NCI-H1436 (cell line): ENCODE measurements at places on chromosomes 2 and 18.

DNA sequence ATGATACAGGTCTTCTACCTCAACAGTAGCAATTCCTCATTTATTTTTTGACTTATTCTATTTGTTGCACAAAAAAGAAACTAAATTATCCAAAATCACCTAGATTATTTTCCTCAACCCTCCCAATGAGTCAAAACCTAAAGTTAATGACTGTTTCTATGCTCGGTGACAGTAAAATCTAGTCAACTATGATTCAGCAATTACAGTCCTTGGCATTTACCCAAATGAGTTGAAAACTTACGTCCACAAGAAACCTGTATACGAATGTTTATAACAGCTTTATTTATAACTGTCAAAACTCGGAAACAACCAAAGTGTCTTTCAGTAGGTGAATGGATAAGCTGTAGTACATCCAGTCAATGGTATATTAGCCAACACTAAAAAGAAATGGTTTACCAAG lies 439.3 kb downstream of the CBLN2 start:
- no peak for DNase-seq

DNA sequence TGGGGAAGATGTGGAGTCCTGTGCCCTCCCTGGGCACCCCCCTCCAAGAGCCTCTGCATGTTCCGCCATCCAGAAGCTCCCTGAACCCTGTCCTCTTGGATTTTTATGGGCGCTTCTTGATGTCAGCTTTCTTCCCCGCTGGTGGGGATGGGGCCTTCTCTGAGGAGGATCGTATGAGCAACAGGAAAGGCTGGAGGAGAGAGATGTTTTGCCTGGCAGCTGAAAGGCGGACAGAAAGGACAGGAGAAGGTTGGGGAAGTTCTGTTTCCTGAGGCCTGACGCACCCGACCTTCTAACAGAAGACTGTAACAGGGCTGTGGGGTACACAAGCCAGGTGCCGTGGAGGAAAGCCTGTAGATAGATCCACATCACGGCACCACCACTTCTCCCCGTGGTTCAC lies 238.8 kb downstream of the LDLRAD4 start:
- DNase-seq, result no peak

GRCh38 chr18:56716692-56717146 lies 65.6 kb downstream of the WDR7 start:
- no peak for DNase-seq

DNA sequence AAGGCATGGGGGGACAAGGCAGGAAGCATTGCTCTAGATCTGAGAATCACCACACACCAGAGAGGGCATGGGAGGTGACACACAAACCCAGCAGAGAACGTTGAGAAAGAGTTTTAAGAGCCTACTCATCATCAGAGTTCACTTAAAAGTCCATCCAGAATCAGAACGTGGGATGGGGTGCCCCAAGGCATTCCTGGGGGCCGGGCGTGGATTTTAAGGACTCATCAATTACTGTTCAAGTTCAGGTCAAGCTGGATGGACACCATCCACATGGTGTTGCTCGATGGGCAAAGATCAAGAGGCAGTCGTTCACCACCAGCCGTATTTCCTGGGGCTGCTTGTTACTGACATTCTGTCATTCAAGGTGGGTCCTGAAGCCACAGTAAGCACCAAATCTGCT lies 34.9 kb downstream of the BCL11A start:
- DNase-seq, result no peak

DNA sequence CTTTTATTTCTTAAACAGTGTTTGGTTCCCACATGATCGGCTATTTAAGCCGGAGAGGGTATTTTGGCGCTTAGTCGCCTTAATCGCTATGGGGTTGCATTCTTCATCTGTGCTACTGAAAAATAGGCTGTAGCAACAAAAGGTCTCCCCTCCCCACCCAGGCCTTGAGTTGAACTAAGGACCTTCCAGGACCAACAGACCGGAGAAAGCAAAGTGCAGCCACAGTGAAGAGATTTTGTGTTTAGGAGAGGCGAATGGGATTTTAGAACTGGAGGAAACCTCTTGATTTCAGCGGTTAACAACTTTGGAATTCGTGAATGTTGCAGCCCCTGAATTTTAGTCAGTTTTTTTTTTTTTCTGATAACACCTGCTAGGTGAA lies 1.4 kb downstream of the ITGA6 start:
- DNase-seq, result no peak

- DNase-seq, result no peak
These were observed 4.3 kb downstream of the MYL12A start for GRCh38 chr18:3251963-3252277.

DNA sequence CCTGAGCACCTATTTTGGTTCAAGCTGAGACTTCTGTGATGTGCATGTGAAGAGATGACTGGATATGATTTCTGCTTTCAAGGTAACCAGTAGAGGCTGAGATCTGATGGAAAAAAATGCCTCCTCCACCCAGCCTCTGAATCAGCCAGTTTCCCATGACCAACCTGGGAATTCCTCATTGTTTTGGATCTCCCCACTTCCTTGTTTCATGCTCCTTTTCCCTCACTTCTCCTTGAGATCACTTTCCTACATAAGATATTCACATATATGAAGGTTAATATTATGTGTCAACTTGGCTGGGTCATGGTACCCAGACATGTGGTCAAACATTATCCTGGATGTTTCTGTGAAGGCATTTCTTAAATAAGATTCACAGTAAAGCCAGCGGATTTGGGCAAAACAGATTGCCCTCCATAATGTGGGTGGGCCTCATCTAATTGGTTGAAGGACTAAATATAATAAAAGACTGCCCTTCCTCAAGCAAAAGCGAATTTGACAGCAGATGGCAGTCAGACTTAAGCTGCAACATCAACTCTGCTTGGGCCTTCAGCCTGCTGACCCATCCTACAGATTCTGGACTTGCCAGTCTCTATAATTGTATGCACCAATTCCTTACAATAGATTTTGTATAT lies 379.4 kb downstream of the TNS1 start:
- no peak for DNase-seq

DNA sequence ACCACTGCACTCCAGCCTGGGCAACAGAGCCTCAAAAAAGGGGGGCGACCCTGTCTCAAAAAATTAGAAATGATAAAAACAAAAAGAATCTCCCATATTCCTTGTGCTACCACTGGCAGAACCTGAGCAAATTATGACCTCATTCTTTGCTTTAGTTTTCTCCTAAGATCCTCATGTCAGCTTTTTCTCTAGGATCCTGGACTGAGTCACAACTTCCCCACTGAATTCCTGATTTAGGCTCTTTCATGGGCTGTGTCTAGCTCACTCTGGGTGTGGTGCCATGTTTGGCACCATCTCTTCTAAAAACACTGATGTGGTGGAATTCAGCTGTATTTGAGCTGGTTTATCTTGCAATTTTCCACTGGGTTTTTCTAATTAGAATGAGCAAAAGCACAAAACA lies 37.1 kb downstream of the EXOC6B start:
- no peak for DNase-seq

- DNase-seq, result no peak
These were observed 114.5 kb downstream of the TMEM18 start for GRCh38 chr2:562391-563364.

DNA sequence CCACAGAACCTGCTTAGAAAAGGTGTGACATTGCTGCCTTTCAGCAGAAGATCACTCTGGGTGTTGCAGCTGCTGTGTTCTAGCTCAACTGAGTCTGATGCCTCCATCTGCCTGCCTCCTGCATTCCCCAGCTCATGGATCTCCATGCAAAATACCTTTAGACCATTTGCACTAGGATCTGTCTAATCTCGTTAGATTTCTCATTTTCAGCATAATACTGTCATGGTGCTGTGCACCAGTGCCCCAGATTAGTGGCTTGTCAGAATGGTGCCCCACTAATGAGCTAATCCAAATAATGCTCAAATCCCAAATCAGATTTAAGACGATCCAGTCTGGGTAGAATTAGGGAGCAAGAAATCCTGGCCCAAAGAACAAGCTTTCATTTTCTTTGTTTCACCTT lies 284.4 kb upstream of the PARD3B start:
- DNase-seq, result no peak

DNA sequence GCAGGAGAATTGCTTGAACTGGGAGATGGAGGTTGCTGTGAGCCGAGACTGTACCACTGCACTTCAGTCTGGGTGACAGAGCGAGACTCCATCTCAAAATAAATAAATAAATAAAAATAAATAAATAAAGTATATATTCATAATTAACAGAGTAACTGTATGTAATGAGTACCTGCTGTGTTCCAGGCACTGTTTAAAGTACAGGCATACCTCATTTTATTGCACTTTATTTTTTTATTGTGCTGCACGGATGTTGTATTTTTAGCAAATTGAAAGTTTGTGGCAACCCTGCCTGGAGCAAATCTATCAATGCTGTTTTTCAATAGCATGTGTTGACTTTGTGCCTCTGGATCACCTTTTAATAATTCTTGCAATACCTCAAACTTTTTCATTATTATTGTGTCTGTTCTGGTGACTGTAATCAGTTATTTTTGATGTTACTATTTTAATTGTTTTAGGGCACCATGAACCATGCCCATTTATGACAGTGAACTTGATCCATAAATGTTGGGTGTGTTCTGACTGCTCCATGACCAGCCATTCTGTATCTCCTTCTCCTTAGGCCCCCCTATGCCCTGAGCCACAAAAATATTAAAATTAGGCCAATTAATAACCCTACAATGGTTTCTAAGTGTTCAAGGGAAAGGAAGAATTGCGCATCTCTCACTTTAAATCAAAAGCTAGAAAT lies 27.5 kb upstream of the CD8A start:
- no peak for DNase-seq

GRCh38 chr2:230886206-230886605 lies 21.5 kb downstream of the ITM2C start:
- DNase-seq, result no peak

- DNase-seq, result no peak
These were observed 39.7 kb upstream of the MAP4K4 start for GRCh38 chr2:101657787-101658186.

DNA sequence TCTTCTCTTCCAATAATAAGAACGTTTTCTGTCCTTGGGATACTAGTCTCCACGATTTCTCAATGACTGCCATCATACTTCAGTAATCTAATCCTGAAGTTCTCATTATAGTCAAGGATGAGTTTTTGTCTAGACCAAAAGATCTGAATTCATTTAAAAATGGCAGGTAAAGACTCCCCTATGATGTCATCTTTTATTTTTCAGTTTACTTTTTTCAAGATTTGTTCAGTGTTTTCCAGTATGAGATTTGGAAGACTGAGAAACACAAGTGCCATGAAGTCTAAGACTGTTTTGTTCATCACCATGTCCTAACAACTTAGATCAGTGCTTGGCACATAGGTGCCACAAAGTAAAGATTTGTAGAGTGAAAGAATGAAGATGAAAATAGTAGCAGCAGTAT lies 35.8 kb upstream of the PPP4R3B start:
- no peak for DNase-seq

DNA sequence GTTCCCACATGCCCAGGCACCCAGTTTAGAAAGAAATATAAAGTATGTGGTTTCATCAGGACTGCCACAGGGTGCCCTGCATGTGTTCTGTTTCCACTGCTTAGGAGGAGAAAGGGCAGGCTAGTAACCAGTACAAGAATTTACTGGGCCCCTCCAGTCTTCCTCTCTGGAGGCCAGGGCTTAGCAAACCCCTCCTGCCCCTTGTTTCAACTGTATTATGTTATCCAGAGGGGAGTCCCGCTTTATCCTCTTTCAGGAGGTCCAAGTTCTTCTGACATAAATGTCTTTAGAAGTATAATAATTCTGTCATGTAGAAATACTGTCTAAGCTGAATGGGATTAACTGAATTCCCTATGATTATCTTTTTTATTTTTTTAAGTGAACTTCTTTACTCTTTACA lies 132.1 kb downstream of the WDSUB1 start:
- no peak for DNase-seq

DNA sequence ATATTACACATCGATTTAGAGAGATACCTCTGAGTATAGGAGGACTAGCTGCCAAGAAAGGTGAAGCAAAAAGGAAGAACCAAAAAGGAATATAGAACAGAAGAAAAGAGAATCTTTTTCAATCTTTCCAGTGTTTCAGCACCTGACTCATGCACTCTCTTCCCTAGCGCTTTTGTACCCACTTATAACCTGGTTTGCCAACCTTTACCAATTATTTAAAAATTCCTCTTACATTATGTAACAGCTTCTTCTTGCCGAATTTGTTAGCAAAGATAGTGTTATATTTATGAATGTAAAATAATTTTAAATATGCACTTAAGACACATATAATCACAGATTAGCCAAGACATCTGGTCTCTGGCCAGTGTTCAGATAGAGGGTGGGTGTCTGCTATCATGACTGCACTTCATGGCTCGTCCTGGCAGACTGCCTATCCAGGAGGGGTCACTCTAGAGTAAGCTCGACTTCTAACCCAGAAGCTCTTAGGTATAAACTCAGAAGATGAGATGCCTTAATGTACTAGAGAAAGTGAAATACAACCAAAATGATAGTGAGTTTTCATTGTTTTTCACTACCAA lies 122.9 kb downstream of the ATAD2B start:
- no peak for DNase-seq

GRCh38 chr2:32783469-32783868 lies 155.6 kb downstream of the TTC27 start:
- no peak for DNase-seq

DNA sequence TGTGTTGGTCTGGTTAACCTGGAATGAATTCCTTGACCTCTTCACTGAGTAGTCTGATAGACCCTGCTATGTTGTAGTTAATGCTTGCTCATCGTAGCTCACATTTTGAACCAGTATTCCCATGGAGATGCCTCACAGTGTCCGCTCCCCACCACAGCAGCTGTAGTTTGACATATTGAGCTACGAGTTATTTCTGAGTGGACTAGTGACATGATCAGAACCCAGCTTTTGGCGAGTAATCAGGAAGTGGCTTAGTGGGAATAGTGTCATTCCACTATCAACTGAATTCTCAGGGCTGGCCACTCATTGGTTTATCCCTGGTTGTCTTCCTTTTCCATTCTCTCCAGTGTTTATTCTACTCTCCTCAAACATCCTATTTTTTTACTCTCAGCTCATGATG lies 102.7 kb downstream of the MYO1B start:
- no peak for DNase-seq

DNA sequence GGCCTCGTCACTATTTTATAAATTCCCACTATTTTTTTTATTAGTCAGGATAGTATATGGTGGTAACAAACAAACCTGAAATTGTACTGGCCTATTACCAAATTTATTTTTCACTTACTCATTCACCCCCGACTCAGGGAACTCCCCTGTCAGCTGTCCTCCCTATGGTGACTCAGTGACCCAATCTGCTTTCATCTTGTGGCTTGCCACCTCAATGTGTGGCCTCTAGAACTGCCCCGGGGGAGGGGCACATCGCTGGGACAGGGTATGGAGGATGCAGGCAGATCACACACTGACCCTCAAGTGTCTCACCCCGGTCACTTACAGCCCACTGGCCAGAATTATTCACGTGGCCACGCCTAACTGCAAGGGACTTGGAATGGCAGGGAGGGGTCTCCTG lies 71.6 kb downstream of the ACTR2 start:
- no peak for DNase-seq
